NCI-H446 treated with DMSO at 0.1 percent for 48 hours (cell line): ENCODE measurements at places on chromosomes 5 and 9.

GRCh38 chr5:61603211-61603908 is 271.3 kb downstream of the ZSWIM6 start:
- peak; percentile 41 for DNase-seq

DNA sequence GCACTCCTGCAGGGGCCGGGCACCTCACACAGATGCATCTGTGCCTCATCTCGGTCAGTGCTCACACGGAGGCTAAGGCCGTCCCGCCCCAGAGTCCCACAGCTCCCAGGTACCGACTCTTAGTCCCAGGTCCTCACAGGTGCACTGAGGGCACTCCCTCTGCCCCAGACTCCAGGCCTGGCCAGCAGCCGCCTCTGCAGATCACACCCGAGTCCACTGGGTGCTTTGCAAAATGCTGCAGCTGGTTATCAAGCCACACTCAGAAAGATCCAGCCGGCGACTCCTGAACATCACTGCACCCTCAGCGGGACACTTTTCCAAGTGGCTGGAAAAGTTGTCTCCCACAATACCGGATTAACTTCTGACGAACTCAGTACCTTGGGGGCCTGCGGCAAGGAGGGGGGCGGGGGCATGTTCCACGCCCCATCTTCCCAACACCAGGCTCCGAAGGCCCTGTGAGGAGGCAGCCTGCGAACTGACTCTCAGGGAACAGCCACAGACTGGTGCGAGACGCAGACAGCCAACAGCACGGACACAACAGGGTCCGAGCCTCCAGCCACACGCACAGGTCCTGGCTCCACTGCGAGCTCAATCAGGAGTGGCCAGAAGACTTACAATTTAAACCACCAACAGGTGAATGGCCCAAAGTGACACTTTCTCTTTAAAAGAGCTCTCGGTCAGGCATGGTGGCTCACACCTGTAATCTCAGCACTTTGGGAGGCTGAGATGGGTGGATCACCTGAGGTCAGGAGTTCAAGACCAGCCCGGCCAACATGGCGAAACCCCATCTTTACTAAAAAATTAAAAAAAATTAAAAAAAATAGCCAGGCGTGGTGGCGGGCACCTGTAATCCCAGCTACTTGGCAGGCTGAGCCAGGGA is 4.0 kb downstream of the BRD3 start:
- DNase-seq = no peak

DNA sequence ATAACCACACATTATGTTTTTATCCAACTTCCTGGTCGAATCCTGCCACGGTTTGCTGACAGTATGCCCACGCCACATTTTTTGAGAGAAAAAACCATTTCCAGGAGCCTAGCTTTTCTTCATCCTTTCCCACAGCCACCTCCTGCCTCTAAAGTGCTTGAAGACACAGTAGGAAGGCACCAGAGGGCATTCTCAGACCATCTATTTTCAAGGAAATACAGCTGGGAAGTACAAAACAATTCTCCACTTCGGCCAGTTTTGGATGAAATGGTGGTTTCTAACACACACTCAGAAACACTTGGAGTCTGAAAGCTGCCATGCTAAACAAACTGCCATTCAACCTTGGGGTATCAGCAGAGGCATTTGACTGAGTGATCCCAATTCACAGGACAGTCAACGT is 86.3 kb upstream of the RPS23 start:
- DNase-seq = peak; percentile 36

DNA sequence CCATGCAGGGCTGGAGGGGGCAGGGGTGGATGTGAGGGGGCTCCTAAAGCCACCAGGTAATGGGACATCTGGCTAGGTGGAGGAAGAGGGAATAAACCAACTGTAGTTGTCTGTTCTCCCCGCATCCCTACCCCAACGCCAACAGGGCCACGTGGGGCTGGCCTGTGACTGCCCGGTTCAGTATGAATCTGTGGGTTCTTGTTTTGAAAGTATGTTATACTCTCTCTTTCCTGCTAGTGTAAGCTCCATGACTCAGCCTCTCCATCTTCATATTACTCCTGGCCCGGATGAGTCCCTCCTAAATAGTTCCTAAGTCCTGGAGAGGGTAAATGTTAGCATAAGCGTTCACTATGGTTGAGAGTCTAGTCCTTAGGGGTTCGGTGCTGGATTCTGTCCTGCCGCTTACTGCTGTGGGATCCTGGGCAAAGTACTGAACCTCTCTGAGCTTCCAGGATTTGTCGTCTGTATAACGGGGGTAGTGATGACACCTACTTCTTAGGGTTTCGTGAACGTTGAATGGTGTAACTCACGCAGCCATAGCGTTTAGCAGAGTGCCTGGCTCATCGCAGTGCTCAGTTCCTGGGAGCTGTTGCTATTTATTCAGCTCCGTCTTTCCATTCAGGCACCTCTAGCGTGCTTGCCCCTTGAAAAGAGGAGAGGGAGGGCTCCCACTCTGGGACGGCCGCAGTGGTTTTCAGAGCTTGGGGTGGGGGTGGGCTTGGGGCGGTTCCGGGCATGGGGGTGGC is 28.8 kb downstream of the LHX2 start:
- DNase-seq = no peak

DNA sequence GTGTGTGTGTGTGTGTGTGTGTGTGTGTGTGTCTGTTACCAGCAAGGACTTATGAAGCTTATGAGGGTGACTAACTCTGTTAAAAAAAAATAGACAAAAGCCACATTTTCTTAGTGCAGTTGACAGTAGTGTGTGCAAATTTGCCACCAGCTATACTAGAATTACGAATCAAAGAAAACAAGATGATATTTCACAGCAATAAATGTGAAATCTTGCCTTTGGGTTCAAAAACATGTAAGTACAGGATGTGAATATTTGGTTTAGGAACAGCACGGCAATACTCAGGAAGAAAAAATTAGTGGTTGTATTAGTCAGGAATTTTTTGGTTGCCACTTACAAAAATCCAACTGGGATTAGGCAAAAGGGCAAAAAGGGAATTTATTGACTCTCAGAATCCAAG is 117.4 kb downstream of the NPR3 start:
- no peak for DNase-seq

GRCh38 chr5:37435261-37435660 is 56.1 kb downstream of the WDR70 start:
- no peak for DNase-seq

GRCh38 chr5:180590543-180591310 is 572 bp downstream of the SCGB3A1 start:
- no peak for DNase-seq

DNA sequence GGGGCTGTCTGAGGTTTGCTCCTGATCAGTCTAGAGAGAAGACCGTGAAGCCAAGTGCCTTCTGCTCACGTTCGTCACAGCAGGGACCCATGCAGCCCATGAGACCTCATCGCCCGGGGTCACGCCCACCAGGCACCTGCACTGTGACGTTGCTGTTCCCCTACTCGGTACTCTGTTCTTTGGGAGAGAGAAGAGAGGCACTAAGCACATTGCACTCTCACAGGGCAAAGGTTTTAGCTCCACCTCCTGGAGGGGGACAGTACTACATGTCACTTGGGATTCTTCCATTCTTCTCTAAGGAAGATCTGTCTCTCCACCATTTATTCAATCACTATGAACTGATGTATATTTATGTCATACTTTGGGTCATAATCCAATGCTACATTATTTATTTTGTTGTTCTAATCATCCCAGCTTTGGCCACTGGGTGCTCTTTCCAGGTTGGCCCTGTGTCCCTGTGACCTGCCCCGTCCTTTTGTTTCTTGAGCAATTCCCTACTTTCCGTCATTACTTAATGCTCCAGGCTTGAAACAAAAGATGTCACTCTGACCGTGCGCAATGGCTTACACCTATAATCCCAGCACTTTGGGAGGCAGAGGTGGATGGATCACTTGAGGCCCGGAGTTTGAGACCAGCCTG is 31.4 kb upstream of the BRD3 start:
- DNase-seq = no peak

DNA sequence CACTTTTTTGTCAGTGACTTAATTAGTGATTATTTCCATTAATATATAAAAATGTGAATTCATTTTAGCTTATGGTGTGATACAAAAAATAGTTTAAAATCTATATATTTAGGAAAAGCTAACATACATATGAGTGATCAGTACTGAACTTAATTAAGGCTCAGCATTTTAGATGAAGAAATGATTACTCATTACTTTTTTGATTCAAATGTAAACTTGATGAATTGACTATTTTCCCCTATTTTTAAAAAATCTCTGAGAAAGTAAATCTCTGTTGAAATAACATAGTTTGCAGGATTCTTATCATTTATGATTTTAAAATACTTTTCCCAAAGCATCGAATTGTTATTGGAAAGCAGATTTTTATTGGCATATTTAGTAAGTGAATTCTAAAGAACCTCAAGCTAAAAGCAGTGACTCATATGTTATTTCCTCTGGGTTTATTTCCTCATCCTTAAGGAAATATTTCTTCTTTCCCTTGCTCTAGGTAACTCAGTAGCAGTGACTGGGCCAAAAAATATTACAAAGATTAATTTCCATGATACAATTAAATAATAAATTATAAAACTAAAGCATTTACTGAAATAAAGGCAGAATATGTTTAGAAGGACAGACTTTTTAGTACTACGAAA is 290.6 kb downstream of the FER start:
- no peak for DNase-seq

GRCh38 chr9:68495247-68495646 is 45.4 kb downstream of the TMEM252 start:
- no peak for DNase-seq

- no peak for DNase-seq
Observed at GRCh38 chr9:126320158-126320922, 6.3 kb upstream of the MVB12B start.

GRCh38 chr9:127336086-127336485 is 60.9 kb upstream of the SLC2A8 start:
- no peak for DNase-seq

DNA sequence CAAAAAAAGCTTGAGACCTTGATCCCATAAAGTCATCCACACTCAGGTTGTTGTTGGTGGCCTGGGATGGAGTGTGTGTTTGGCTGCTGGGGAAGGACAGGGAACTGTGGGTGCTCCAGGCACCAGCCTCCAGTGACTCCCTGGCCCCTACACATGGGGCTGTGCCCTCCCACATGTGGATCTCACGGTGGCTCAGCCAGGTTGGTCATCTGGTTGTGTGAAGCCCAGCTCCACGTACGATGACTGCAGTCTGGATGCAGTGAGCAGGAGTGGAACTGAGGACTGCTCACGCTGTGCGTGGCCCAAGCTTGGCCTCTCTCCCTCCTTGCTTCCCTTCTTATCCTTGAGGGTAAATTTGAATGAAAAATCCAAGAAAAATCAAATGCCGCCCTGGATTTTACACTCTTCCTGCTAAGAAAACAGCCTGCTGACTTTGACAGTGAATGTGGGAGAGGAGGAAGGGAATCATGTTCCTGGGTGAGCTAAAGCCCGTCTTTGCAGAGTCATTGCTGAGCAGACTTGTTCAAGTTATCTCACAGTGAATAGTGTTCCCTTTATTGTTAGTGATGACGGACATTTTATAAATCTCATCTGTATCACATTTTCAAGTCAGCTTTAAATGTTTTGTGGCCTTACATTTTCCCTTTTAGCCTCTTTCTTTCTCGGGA is 65.1 kb upstream of the CACNA1B start:
- no peak for DNase-seq

GRCh38 chr5:169992789-169993484 is 12.6 kb upstream of the INSYN2B start:
- DNase-seq = no peak

GRCh38 chr9:127651697-127652610 is 39.9 kb downstream of the STXBP1 start:
- DNase-seq = no peak

- DNase-seq = no peak
Observed at GRCh38 chr5:172569861-172570558, 71.1 kb upstream of the NEURL1B start.

GRCh38 chr9:123631862-123632261 is 275.9 kb downstream of the CRB2 start:
- DNase-seq = no peak

DNA sequence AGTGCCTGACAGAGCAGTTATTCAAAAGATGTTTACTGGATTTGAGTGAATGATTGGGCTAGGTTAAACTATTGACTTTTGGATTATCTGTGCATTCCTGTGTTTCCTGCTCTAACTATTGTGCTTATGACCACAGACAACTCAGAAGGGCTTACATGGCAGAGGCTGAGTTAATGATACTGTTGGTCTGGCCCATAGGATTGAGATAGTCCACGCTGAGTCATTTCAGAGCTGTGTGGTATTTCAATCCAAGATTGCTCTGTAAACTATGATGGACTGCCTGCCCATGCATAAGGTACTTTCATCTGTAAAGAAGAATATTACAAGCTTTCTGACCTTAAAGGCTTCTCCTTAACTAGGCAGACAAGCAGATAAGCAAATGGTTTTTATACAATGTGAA is 49.1 kb upstream of the SLIT3 start:
- DNase-seq = no peak

DNA sequence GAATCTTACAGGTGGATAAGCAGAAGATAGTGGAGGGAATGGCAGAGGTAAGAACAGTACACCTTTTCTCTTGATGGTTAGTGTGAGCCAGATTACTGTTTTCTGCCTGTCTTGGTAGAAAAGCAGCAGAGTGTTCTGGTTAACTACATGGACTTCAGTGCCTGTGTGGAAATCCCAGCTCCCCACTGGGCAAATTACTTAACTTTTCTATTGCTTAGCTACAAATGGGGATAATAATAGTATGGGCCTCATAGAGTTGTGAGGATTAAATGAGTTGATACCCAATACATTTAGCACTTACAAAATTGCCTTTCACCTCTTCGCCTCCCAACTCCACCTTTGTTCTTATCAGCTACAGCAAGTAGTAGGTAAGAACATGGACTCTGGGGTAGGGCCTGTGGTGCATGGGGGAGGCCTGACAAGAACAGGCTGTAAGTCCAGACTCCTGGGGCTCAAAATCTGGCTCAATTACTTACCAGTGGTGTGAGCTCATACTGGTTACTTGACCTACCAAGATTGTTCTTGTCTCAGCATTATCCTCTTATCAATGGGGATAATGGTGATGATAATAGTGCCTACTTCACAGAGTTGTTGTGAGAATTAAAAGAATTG is 125.1 kb downstream of the LIFR start:
- DNase-seq = no peak

DNA sequence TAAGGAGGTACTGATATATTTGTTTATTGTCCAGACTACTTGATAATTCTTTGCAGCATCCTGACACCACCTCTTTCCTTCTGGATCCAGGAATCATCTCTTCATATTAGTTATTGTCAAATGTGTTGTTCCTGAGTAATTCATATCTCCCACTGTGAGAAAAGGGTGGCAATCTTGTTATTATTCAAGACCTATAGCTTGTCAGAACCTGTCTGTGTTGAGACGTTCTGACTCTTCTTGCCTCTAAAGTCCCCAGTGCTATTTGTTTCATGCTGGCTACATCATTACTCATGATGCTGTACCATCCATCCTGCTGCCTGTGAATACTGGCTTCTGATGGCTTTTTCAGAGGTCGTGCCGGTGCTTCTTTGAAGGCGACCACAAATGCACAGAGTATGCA is 68.7 kb upstream of the TAF11L2 start:
- DNase-seq = no peak

GRCh38 chr5:62372600-62372999 is 31.1 kb downstream of the DIMT1 start:
- DNase-seq = no peak

- no peak for DNase-seq
Observed at GRCh38 chr5:135241536-135241935, 157.5 kb downstream of the MACROH2A1 start.

- DNase-seq = no peak
Observed at GRCh38 chr5:64298586-64298985, 132.9 kb downstream of the RNF180 start.

GRCh38 chr9:70420441-70421271 is 6.2 kb upstream of the KLF9 start:
- DNase-seq = peak; percentile 64

GRCh38 chr9:126861707-126862103 is 1.3 kb downstream of the ZBTB34 start:
- DNase-seq = no peak

GRCh38 chr9:134778841-134779411 is 101.7 kb upstream of the FCN2 start:
- peak; percentile 1 for DNase-seq
